Left lung (tissue), 14 donors: ENCODE measurements at places on chromosomes 2 and 18. TPM values are rescaled to one million over a fixed set of nuclear protein-coding genes. Genes with fewer than 3 reads are reported as not detected.
A peak's percentile ranks its signal among the peaks of the same experiment; 100 is the strongest.

The FBLN7 gene
- 2.6 TPM for total RNA-seq

The LYPD6 gene
- 0.64 TPM for total RNA-seq

DNA sequence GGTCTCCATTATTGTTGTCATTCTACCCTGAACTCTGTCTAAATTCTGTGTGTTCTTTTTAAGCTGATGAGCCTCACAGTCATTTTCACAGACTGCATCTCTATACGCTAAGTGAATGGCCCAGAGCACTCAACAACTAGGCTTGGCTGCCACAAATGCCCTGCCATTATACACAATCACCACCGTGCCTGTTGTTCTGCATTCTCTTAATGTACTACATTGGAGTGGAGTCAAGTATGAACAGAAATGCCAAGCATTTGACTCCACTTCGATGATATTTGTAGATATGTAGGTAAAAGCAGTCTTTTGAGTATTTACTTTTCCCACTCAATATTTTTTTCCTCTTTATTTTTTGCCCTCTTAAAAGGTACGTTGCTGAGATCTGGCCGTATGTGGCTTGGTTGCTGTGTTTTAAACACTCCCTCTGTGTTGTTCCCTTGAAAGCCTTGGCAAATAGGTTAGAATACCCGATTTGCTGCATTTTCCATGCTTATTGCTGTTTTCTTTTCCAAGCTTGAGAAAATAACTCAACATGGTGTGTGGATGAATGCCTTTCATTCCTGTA lies 36.2 kb upstream of the TMEFF2 start:
- peak; percentile 70 for DNase-seq

DNA sequence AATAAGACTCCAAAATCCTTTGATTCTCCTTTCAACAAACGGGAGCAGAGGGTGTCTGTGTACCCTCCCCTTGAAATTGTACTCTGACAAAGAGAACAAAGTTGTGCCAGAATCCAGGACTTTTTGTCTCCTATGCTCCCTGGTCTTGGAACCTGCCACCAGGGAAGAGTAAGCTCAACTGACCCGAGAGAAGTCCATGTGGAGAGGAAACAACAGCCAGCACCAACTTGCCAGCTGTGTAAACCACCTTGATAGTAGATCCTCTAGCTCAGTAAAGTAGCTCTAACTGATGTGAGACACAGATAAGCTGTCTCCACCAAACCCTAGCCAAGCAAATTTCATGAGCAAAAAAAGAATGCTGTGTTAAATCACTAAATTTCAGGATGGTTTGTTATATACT lies 46.9 kb downstream of the LNPK start:
- no peak for DNase-seq

DNA sequence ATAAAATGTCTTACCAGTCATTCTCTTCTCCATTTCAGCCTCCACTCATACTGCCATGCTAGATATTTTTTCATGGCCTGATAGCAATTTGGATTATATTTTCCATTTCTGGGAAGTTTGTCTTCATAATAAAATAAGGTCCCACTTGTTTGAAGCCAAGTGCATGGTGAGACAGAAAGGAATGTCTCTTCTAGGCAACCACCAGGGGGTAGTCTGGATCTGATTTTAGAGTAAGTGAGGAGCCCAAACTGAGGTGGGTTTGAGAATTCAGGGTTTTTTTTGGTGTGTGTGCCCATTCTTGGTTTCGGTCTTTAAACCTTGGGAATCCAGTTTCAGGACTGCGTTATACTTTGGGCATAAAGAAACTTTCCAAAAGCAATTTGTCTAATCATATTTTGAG lies 315.5 kb downstream of the RPRM start:
- DNase-seq, result no peak

DNA sequence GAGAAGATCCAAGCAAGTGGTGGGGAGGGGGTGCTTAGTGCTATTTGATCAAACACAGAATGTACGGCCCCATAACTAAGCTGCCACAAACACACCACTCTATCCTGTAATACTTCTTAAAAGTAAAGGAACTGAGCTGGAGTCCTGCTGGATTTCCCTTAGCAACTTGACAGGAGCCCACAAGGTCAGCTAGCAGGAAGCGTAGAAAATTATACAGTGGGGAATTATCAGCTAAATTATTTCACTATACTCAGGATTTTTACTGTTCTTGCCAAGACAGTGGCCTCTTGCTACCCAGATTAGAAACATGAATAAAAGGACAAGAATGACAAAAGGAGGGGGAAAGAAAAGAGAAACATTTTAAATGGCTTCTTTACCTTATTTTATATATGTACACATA lies 217.1 kb downstream of the ZNF521 start:
- no peak for DNase-seq

GRCh38 chr2:15306706-15307105 lies 254.4 kb downstream of the NBAS start:
- peak; percentile 42 for DNase-seq

DNA sequence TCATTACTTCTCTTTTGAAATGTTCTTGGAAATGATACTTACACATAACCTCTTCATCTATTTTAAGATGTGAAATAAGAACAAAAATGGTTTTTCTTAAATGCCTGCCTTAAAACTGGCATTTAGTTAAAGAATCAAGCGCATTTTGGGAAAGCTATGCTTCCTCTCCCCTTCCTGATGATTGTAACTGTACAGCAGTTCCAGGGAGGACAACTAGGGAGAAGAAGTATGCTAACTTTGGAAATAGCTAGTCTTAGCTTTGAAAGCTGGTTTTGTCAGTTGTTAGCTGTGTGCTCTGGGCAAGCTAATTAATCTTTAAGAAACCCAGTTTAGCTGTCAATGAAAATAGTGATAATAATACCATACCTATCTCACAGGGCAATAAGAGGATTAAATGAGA lies 8.4 kb upstream of the ADCYAP1 start:
- DNase-seq, result no peak
